ENCODE measurements at places on chromosomes 4 and X.

GRCh38 chrX:17555846-17556245 lies 180.8 kb downstream of the NHS start:
- no peak for DNase-seq

GRCh38 chr4:52842792-52843191 lies 19.3 kb upstream of the RASL11B start:
- DNase-seq, result no peak

GRCh38 chr4:168701061-168701460 lies 204.2 kb downstream of the PALLD start:
- DNase-seq, result no peak

- DNase-seq, result no peak
These were observed 28.2 kb downstream of the SH3TC1 start for GRCh38 chr4:8227201-8227770.

GRCh38 chr4:78534286-78534955 lies 17.1 kb upstream of the ANXA3 start:
- no peak for DNase-seq

GRCh38 chr4:10917566-10917965 lies 233.0 kb upstream of the CLNK start:
- DNase-seq, result no peak

- no peak for DNase-seq
These were observed 116.3 kb downstream of the DHX15 start for GRCh38 chr4:24468071-24468470.
